Stimulated activated CD8-positive, alpha-beta memory T cell treated with anti-CD3 and anti-CD28 coated beads, Interleukin-4, amount 100 ng/mL, for 1 hour (primary cell): ENCODE measurements at places on chromosomes 5 and 9.

- no peak for DNase-seq
These were observed 17.8 kb downstream of the TBC1D9B start for GRCh38 chr5:179889885-179890284.

GRCh38 chr5:38369692-38370091, 111.3 kb downstream of the EGFLAM start:
- DNase-seq: no peak

GRCh38 chr9:13034694-13035002, 244.8 kb downstream of the MPDZ start:
- no peak for DNase-seq

DNA sequence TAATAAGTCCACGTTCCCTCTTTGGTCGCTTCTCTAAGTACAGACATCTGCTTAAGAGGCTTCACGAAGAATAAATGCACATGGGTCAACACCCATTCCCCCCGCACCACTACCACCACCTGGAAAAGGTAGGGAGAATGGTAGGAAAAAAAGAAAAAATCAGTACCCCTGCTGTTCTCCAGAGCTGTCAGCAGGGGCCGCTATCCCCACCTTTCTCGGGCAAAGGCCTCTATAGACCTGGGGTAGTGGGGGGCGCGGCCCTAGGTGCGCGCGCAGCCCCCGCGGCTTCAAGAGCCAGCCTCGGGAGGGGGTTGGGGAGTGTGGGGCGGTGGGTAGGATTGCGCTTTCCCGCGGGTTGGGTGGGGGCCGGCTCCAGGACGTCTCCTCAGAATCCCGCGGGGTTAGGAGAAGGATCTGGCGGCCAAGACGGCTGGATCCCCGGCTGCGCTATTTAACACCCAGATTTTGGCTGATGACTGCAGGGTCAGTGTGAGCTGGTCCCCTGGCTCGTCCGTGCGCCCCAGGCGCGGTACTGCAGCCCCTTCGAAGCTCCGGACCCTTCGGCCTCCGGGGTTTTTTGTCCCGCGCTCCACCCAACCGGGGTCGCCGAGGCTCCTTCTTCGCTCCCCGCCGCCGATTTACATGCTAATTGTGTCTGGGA, 1.6 kb upstream of the SEMA6A start:
- no peak for DNase-seq

DNA sequence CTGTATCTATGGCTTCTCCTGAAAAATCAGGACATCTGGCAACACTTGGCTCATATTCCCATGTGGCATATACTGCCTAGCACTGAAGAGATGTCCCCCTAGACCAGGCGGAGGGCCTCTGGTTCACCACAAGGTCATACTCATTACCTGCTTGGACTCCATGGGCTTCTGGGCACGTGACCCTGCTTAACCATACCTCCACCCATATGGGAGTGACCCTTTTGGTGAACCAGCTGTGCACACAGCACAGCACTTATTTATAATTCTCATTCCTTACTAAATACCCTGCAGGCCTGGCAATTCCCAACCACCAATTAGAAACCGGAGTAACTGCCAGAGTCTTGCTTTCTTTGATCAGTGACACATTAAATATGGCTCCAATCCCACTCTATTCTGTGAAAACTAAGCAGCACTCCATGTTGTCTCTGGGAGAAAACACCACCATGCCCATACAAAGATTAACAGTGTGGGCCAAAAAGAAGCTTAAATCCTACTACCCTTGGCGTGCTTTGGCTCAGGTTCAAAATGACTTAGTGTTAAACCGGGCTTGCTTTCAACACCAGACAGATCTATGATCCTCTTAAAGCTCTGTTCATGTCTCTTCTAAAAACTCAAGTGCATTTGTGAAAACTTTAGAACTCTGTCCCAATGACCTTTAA, 57.7 kb downstream of the MTMR12 start:
- no peak for DNase-seq

- no peak for DNase-seq
These were observed 391.2 kb downstream of the HINT1 start for GRCh38 chr5:130773813-130774212.

- no peak for DNase-seq
These were observed 166.8 kb downstream of the PAX5 start for GRCh38 chr9:36867241-36867640.

DNA sequence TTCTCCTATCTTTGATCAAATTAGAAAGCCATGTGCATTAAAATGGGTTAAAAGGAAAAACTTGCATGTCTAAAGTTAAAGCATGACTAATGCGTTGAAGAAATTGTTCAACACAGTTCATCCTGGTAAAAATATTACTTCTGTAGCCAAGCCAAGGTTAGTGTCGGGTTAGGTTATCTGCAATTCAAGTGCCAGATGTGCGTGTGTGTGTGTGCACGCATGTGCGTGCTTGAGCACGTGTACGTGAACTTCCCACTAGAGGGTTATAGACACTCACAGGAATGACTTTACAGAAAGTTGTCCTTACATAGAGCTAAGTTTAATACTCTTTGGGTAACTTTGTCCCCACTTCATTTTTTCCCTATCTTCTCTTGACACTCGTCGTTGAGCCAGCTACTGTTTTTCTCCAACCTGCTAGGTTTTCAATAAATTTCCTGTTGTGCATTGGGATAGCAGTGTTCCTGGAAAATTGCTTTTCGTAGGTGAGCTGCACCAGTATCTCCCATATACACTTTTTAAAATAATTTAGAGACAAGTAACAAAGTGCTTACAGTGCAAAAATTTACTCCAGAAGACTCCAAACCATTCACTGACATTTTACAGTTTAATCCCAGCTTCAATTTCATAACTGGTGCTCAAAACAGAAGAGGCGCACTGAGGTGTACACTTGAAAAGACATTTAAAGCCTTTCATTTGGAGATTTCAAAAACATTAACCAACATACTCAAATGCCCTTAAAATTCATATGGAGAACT, 353.8 kb downstream of the NFIB start:
- DNase-seq: no peak

DNA sequence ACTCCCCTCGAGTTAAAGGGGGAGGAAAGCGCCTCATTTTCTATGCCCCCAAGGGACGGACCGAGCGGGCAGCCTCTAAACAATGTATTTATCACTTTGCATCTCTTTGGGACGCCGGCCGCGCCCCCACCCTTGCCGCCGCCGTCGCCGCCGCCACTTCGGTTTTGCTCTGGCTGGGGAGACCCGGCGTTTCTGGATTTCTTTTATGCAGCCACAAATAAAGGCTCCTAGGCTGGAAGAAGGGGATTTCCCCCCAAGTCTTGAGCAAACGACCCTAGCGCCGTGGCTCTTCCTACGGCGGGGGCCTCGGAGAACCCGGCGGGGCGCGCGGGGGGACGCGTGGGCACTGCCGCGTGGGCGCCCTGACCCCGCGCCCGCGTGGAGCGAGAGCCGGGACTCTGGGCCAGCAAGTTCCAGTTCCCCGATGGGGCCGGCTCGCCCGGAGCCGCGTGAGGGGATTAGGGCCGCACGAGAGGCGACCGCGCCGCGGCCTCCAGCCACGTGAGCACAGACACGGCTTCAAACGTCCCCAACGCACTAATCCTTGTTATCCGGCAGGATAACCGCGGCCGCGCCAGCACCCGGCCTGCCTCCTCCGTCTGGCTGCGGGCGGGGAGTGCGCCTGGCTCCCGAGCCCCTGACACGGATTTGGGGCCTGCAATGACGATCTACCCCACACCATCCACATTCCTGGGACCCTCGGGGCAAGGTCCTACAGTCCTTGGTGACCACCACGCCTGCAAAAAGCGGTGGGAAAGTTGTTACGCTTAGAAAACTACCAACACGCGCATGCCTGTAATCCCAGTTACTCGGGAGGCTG, 7.9 kb upstream of the NEUROG1 start:
- no peak for DNase-seq

DNA sequence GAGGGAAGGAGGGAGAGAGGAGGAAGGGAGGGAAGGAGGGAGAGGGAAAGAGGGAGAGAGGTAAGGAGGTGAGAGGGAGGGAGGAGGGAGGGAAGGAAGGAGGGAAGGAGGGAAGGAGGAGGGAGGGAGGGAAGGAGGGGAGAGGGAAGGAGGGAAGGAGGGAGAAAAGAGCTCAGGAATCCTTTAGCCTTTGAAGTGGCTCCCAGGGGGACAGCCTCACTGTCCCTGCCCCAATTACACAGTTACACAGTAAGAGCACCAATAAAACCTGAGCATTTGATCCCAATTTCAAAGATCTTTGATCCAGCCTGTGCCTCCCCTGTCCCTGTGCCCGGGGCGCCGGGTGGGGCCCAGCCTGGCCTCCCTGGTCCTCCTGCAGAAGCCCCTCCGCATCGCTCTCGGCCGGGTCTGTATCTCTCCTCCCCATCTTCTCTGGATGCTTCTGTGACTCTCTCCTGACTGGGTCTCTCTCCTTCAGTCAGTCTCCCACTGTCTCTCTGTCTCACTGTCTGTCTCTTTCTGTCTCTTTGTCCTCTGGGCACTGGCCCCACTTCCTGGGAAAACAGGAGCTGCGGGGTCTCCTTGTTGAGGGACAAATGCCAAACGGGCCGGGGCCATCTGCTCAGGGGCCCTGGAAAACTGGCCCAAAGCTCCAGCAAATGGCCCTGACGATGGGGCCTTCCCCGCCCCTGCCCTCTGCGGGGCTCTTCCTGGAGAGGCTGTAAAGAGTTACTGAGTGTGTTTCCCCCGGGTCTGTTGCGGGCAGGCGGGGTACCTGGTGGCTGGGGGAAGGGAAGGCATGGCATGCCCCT, 54.2 kb upstream of the EGFL7 start:
- DNase-seq: no peak

DNA sequence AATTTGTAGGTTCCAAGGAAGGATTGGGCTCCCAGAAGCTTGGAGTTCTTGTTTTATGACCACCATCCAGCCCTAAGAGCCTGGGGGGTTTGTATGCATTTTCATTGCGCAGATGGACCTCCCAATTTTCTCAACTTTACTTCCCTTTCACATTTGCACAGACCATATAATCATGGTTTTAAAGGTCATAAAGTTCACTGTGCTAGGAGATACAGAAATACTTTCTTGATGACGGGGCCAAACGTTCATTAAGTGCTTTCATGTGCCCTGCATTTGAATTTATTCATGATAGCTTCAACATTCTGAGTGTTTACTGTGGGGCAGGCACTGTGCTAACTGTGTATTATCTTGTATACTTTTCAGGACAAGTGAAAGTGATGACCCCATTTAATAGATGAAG, 51.5 kb downstream of the WWC1 start:
- no peak for DNase-seq

GRCh38 chr5:53041740-53042139, 52.6 kb downstream of the ITGA2 start:
- no peak for DNase-seq

DNA sequence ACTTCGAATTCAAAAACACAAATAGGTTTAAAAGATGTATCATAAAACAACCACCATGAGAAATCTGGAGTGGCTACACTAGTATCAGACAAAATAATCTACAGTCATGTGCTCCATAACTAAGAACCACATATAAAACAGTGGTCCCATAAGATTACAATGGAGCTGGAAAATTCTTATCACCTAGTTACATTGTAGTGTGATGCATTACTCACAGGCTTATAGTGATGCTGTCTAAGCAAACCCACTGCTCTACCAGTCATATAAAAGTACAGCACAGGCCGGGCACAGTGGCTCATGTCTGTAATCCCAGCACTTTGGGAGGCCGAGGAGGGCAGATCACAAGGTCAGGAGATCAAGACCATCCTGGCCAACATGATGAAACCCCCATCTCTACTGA, 160.1 kb downstream of the ROR2 start:
- no peak for DNase-seq
